ENCODE measurements at places on chromosomes 7 and 10.
A peak's percentile ranks its signal among the peaks of the same experiment; 100 is the strongest.

GRCh38 chr7:136130511-136131303 lies 153.5 kb upstream of the MTPN start:
- DNase-seq: no peak

GRCh38 chr10:122391875-122392274 lies 17.4 kb downstream of the PLEKHA1 start:
- DNase-seq: no peak

GRCh38 chr10:7301006-7301778 lies 109.6 kb downstream of the SFMBT2 start:
- DNase-seq: peak; percentile 74

DNA sequence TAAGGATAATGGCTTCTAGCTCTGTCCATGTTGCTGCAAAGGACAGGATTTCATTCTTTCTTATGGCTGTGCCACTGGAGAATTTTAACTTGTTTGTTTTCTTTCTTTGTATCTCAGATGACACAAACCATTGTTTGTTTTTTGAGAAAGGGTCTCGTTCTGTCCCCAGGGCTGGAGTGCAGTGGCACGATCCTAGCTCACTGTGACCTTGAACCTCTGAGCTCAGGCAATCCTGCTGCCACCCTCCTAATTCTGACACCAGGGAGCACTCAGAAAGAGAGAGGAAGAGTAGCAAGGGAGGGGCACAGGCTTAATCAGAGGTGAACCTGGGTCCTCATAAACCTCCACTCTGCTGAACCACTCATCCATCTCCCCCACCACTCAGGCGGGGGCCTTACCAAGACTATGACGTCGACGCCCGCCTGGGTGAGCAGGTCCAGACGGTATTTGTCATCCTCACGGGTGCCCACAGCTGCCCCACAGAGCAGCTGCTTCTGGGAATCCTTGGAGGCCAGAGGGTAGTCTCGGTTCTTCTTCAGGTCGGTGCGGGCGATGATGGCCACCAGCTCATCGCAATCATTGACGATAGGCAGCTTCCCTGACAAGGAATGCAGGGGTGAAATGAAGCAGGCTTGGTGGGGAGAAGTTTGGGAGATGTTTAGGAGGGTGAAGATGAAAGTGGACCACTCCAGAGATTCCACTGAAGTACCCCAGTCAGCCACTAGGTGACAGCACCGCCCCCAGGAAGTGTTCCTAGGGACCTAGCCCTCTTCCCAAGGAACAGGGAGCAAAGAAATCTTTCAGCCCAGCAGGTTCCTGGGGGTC lies 11.6 kb downstream of the IMPDH1 start:
- DNase-seq: no peak

DNA sequence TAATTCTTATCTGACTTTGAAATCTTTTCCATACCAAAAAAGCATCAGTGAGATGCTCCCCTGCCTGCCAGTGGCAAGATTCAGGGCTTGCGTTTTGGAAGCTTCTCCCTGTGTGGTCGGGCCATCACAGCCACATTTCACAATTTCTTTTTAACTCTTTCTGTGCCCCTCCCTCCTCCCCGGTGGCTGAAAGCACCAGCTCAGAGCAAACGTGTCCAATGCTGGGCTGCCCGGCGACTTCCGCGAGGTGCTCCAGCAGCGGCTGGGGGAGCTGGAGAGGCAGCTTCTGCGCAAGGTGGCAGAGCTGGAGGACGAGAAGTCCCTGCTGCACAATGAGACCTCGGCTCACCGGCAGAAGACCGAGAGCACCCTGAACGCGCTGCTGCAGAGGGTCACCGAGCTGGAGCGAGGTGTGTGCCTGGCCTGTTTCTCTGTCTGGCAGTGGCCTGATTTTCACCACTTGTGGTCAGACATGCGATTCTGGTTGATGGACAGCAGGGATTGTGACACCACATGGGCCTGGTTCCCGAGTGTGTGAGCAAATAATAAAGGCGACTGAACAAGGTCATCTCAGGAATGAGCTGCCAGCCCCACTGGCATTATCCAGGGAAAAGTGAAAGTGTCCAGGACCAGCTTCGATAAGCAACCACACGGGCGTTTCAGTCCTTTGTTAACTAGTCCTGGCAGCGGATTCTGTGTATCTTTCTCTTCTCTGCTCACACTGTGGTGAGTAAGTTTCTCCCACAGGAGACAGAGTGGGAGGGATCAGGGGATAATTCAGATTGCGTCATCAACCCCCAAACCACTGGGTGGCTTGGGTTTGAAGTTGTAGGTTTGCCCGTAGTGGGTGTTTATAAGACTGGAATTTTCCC lies 2.6 kb downstream of the NPTX2 start:
- no peak for DNase-seq

GRCh38 chr7:13801669-13802068 lies 187.8 kb downstream of the ETV1 start:
- DNase-seq: no peak

DNA sequence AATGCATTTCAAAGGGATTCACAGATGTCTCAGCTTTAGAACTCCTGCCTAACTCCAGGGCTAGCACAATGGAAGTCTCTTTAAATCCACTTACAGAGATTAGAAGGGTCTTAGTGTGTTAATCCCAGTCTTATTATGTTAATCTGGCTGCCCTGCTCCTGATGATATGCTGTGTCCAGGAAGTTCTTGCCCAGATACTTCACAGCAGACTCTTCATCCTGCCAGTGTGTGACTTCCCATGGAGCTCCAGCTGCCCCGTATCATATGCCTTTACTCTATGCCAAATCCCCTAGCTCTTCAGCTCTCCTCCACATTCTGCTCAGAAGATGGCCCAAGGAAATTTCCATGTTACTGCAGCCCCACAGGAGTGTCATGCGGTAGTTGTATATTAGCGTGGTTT lies 533.8 kb downstream of the GALNT17 start:
- no peak for DNase-seq

GRCh38 chr10:87860156-87860795 lies 3.1 kb downstream of the KLLN start:
- DNase-seq: peak; percentile 79

GRCh38 chr7:138483531-138483930 lies 23.5 kb downstream of the TRIM24 start:
- no peak for DNase-seq

DNA sequence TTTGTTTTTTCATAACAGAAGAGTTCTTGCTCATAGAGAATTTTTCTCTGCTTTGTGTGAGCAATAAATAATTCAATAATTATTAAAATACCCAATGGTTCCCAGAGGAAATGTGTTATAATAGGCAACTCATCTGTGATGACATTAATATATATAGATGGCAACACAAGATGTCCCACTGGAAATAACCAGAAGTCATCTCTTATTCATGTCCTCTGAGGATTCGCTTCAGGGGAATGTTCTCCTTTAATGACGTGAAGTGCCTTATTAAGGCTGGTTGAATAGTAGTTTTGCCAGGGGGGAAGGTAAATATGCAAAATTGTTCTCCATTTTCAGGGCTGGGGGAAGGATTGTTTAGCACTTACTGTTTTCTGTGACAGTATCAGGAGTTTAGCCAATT lies 3.1 kb downstream of the SLC39A12 start:
- no peak for DNase-seq

- no peak for DNase-seq
Observed at GRCh38 chr10:6692856-6693255, 112.8 kb upstream of the PRKCQ start.

DNA sequence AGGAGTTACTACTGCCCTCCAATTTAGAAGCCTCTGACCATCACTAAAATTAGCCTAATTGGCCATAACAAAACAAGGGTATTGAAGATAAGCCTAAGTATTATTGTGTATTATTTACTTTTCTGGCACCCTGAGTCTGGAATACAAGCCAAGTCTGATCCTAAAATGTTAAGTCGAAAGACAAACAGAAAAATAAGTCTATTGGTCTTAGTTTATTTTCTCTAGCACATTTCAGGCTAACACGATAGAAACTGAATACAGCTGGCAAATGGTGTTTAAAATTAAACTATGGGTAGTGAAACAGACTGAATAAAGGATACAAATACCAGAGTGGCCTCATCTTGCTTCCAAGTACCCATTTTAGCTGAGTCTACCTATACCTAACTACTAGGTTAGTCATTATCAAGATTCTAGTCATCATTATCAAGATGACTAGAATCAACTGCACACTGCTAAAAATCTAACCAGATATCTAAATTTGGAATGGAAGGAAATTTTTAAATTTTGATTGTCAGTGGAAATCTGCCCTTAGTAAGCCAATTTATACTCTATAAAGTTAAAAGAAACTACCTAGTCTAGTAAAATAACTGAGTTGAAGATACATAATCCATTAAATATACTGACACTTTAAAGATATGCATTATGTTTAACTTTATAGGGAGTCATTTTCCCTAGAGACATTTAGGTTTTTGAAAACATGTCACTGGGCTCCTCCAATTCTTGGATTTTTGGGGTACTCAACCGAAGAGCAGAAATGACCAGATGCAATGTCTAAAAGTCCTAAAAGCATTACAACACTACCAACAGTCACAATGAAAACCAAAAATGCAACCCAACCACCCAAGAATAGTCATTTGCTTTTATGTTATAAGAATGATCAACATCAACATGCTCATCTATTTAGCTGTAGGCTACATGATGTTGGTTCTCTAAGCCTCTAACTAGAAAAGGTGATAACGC lies 80.9 kb downstream of the NT5C2 start:
- DNase-seq: no peak

- peak; percentile 69 for DNase-seq
Observed at GRCh38 chr7:5396999-5397663, 26.5 kb downstream of the TNRC18 start.

DNA sequence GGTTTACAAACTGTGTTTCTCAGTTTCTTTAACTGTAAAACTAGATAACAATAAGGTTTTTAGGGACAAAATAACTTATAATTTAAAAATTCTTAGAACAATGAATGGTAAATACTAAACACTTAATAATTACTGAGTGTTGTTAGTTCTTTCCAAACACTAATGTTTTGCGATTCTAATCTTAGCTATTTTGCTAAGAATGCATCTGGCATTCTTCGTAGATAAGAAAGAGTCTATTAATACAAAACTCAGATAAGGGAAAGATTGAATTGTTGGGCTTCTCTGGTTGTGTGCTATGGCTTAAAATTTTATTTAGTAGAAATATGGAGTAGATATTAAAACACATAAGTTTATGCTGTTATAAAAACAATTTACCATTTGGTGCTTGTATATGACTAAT lies 45.4 kb downstream of the TMEM229A start:
- DNase-seq: no peak

GRCh38 chr7:36827726-36828703 lies 103.7 kb upstream of the AOAH start:
- no peak for DNase-seq

- no peak for DNase-seq
Observed at GRCh38 chr7:47477191-47478016, 104.5 kb downstream of the TNS3 start.

GRCh38 chr10:100968863-100969186 lies 479 bp upstream of the SEMA4G start:
- no peak for DNase-seq

DNA sequence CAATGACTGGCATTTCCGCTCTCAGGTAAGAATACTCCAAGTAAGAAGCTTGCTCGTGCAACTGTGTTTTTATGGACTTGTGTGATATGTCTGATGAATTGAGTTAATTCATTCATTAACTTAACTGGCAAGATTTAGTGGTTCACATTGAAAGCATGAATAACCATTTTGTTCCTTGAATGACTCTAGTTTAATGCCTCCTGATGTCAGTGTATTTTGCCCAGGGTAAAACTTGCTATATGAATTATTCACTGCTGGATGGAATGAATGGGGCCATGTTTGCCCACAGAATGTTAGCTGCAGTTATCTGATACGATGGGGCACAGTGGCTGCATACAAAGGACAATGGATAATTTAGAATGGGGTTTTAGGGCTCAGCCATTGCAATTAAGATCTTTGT lies 124.1 kb downstream of the ZNF365 start:
- peak; percentile 97 for DNase-seq

DNA sequence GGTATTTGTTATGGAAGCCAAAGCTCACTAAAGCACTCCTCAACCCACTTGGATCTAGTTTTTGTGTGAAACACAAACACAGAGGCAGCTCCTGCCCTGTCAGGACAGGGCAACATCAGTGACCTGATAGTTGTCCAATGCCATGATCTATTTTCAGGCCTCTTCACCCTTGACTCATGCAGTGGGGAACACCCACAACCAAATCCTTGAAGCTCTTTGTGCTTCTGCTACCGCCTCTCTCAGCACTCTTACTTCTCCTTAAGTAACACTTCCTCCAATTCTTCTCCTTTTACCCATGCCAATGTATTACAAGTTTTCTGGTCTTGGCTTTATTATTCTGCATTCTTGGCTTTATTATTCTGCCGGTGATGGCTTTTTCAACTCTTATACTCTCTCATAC lies 425.3 kb downstream of the INHBA start:
- no peak for DNase-seq

Measured in foreskin melanocyte (primary cell).